ENCODE measurements at places on chromosomes 7 and 10. TPM values are rescaled to one million over a fixed set of nuclear protein-coding genes. Genes with fewer than 3 reads are reported as not detected.

DNA sequence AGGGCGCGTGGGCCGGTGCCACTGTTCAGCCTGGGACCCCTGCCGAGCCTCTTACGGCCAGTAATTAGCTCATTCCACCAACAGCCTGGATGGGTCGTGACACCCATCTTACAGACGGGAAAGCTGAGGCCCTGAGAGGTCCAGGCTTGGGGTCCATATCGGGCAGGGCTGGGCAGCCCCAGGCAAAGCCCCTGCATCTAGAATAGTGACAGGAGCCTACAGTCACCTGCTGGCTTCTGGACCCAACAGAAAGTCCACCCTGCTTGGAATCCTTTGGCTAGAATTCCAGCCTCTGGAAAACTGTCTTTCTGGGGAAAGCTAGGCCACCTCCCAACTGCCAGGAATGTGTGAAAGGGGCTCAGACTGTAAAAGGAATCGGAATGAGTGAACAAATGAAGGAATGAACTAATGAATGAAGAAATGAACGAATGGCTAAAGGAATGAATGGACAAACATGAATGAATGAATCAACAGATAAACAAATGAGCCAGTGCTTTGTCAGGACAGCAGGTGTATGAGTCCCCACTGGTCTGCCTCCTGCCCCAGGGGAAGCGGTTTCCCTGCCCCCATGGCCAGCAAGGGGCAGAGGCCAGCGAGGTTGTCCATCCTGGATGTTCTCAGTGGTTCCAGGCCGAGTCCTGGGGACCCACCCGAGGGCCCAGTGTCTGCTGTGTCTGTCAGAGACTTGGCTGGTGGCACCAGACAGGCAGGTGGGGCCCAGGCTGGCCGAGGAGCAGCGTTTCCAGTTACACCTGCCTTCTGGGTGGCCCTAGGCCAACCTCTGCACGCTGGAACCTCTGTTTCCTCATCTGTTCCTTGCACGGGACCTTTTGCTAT lies 24.1 kb upstream of the PDGFA start:
- DNase-seq: no peak

DNA sequence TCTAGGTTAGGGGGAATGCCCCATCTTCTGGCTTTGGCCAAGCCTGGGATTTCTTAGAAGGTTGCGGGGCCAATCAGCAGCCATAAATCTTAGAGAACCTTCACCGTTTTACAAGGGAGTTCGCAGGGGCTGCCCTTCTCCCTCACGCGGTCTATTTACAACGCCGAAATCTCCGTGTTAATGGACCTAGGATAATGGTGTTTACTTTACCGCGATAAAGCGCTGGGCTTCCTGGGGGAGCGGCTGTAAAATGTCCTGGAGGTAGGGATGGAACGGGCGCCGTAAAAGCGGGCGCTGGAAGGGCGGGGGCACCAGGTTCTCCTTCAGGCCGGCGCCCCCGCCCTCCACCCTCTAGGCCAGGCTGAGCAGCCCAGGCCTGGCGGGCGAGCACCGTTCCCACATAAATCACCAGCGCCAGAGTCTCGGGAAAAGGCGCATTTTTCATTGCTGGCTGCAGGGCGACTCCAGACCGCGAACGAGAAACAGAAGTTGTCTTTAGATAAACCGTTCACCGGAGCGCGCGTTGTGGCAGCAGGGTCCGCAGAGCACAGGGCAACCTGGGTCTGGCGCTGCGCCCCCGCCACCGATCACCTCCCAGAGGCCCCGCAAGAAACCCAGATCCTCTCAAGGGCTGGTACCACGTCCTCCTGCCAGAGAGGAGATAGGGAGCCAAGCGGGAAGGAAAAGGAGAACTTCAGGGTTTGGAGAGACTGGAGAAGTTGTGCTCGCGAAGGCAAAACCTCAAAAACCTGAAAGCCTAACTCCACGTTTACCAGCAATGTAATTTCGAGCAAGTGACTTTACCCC lies 12.5 kb upstream of the NKX2-3 start:
- DNase-seq: no peak

- DNase-seq: no peak
Measured at GRCh38 chr10:14587540-14588083, 187.1 kb downstream of the FAM107B start.

The SPDYE1 gene
- total RNA-seq: not detected

DNA sequence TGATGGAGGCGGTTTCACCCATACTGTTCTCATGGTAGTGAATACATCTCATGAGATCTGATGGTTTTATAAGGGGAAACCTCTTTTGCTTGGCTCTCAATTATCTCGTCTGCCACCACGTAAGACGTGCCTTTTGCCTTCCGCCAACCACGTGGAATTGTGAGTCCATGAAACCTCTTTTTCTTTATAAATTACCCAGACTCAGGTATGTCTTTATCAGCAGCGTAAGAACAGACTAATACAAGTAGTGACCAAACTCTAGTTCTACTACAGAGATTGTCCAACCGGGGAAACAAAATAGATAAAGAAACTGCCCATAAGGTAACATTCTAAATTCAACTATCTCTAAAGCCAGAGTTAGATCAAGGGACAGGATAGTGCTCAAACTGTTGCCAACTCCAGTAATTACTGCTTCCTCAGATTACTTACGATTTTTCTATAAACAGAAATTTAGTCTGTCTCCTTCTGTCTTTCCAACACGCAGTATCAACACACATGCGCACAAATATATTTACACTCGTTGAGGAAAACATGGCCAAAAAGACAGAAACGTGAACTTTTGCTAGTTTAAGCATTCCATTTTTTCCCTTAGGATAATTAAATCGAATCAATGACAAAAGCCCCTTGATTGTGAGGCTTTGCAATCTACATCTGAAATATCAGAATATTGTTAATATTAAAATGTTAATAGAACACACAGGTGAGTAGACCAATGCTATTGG lies 36.9 kb downstream of the CREB3L2 start:
- no peak for DNase-seq

The PKD2L1 gene
- not detected for total RNA-seq

DNA sequence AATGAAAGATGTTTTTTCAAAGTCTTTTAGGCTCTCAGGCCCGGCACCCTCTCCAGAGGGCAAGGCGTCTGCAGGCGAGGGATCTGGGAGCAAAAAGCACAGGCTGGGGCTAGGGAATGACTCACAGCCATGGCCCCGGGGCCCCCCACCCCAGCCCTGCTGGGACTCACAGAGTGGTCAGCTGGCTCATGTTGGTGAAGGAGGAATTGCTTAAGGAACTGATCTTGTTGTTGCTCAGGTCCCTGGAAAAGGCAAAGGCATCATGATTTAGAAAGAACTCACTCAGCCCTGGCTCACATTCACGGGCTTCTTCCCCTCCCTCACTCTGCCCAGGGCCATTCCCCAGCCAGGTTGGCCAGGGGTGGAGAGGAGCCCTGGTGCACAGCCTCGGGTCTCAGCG lies 151.5 kb downstream of the SLIT1 start:
- DNase-seq: no peak

- DNase-seq: no peak
Measured at GRCh38 chr10:108496106-108496505, 1331.6 kb upstream of the SORCS1 start.

DNA sequence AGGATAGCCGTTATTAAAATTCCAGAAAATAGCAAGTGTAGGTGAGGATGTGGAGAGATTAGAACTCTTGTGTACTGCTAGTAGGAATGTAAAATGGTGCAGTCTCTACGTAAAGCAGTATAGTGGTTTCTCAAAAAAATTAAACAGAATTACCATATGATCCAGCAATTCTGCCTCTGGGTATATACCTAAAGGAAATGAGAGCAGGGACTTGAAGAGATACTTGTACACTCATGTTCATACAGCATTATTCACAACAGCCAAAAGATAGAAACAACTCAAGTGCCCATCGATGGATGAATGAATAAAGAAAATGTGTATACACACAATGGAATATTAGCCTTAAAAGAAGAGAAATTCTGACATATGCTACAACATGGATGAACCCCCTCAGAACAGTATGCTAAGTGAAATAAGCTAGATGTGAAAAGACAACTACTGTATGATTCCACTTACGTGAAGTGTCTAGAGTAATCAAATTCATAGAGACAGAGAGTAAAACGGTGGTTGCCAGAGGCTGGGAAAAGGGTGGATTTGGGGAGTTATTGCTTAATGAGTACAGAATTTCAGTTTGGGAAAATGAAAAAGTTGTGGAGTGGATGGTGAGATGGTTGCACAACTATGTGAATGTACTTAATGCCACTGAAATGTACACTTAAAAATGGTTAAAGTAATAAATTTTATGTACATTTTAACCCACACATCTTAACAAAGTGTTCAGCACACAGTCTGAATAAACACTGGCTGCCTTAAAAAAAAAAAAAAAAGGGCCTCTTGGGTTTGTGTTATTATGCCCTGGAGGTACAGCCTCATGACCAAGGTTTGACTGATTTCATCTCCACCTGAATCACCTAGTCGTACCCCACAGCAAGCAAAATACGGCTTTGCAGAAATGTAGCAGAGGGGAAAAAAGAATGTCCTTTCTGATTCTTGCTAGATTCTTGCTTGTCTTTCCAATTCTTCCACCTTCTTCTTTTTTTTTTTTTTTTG lies 26.2 kb downstream of the BUB3 start:
- DNase-seq: no peak

The TUBAL3 gene
- total RNA-seq: not detected

The KCND2 gene
- total RNA-seq: 0.20 TPM

- no peak for DNase-seq
Measured at GRCh38 chr10:55283031-55283430, 482.0 kb upstream of the PCDH15 start.

GRCh38 chr7:8131694-8132605 lies 130.0 kb downstream of the ICA1 start:
- no peak for DNase-seq

- no peak for DNase-seq
Measured at GRCh38 chr10:105761576-105762260, 1120.6 kb downstream of the SORCS3 start.

DNA sequence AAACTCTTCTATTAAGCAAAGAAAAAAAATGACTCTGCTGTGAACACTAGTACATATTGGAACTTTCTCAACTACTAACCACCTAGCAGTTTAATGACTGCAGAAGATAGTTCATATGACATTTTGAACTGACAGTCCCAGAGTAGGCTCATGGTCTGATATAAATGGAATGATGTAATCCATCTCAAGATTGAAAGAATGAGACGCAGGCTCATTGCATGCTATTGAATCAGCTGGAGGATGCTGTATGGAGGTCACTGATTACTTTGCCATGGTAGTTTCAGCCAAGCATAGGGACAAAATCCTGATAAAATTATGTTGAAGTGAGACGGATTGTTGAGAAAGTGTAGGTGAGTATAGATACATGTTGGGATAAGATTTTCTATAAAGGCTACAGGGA lies 217.6 kb upstream of the SEMA3E start:
- DNase-seq: no peak

The HTR7 gene
- total RNA-seq: under 0.01 TPM

DNA sequence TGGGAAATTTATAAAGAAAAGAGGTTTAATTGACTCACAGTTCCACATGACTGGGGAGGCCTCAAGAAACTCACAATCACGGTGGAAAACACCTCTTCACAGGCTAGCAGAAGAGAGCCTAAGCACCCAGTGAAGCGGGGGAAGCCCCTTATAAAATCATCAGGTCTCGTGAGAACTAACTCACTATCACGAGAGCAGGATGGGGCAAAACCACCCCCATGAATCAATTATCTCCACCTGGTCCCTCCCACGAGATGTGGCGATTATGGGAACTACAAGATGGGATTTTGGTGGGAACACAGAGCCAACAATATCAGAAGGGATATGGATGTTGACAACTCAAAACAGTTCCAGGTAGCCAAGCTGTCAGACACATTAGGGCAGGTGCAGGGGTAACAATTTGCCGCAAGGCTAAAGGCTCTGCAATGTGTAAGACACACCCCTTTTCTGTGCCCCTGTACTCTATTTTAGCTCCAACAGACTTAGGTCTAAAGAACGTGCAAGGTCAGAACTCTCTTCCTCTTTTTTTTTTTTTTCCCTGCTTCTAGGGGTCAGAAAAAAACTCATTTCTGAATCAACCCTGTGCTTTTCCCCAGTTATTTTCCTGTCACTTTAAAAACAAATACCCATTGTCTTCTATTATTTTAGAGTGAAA lies 30.7 kb upstream of the RBM20 start:
- DNase-seq: no peak

- no peak for DNase-seq
Measured at GRCh38 chr7:157684157-157684908, 347.5 kb downstream of the DNAJB6 start.

DNA sequence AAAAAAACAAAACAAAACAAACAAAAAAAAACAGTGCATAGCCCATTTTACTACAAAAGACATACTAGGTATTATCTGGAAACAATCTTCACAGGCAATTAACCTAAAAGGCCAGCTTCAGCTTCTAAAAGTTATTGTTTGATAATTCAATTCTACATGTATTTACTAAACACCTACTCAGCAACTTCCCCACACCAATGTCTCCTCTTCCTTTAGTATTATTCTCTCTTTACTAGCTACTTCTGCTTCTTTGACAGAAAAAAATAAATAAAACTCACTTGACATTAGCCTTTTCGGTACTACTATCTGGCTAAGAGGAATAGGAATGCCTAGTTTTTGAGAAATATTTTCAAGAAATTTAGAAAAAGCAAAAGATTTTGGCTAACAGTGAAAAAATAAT lies 2.8 kb downstream of the TM9SF3 start:
- DNase-seq: no peak

The NKX1-2 gene
- not detected for total RNA-seq

GRCh38 chr7:80726666-80727065 lies 88.2 kb downstream of the CD36 start:
- no peak for DNase-seq

- DNase-seq: no peak
Measured at GRCh38 chr10:5528989-5529701, 4.4 kb downstream of the CALML3 start.

GRCh38 chr7:33233659-33234058 lies 104.3 kb downstream of the BBS9 start:
- DNase-seq: no peak

- DNase-seq: no peak
Measured at GRCh38 chr10:6299234-6299633, 96.5 kb downstream of the PFKFB3 start.

- no peak for DNase-seq
Measured at GRCh38 chr10:116761883-116762282, 19.5 kb upstream of the HSPA12A start.

GRCh38 chr10:48236199-48236621 lies 38.3 kb downstream of the FRMPD2 start:
- peak; percentile 14 for DNase-seq

The NKX2-3 gene
- total RNA-seq: not detected

The CPN1 gene
- total RNA-seq: not detected
